ENCODE measurements at places on chromosomes 2 and 18.

GRCh38 chr2:239898292-239898925 lies 126.7 kb downstream of the NDUFA10 start:
- no peak for DNase-seq

GRCh38 chr2:97695744-97696143 lies 17.6 kb upstream of the ZAP70 start:
- DNase-seq = no peak

DNA sequence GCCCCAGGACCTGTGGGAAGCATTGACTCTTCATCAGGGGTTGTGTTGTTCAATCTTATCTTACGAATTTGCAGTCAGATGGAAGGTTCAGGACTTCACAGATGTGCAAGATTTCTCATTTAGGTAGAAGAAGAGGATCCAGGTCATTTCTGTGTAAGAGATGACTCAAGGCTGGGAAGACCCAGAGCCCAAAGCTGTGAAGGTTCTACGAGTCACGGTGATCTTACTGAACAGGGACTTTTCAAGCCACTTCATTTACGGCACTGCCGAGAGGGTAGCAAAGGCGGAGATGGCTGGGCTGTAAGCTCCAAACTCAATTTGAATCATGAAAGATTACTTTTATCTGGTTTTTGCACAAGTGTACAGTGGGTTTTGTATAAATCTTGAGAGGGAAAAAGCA lies 228.0 kb upstream of the MEX3C start:
- DNase-seq = no peak

GRCh38 chr2:10834068-10834655 lies 21.6 kb upstream of the PDIA6 start:
- peak; percentile 51 for DNase-seq

DNA sequence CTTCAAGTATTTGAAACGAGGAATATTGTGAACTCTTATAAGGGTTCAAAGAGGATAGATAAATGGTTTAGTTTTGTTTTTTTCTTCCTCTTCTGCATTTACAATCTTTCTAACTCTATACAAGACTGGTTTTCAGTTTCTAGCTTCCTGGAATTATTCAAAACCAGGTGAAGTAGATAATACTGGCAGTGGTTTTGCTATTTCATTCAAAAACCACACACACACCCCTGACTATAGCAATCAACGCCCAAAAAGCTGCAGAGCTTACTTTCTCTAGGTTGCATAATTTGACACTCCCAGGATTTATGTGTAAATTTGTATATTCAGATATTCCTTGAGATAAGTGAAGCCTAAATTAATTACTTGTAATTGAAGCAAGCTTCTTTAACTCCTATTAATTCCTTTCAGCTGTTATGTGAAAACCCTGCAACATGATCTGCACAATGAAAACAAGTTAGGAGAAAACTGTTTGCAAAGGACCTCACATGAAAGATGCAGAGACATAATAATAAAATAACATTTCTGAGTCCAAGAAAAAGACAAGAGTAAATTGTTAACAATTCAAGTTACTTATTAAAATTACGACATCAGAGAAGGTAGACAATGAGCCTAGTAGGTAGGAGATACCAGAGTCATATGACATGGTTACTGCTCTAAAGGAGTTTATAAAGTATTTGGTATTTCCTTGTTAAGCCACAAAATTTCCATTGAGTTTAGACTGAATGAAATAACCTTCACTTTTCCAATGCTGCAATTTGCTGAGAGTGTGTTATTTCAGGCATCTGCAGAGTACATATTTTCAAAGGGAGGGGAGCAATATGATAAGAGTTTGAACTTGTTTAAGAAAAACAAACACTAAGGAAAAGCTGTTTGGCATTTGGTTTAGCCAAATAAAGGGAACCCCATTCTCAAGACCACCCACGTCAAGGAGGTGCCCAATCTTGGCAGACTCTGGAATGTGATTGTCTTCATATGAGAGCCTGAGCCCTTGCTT lies 1.6 kb upstream of the NFE2L2 start:
- DNase-seq = peak; percentile 48

DNA sequence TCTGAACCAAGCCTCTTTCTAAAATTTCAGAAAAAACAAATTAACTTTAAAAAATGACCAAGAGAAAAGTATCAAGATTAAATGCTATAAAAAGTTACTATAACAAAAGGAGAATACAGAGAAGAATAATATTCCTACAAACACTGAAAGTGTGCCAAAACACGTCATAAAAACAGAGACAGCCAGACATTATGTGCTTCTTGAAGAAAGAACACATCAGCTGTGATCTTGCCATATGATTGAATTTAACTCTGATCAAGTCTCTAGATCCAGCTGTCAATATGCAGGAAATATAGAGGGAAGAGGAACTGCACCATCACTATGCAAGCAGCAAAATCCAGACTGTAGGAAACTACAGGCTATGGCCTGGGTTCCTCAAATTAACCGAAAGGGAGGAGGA lies 33.7 kb upstream of the COL5A2 start:
- DNase-seq = no peak

DNA sequence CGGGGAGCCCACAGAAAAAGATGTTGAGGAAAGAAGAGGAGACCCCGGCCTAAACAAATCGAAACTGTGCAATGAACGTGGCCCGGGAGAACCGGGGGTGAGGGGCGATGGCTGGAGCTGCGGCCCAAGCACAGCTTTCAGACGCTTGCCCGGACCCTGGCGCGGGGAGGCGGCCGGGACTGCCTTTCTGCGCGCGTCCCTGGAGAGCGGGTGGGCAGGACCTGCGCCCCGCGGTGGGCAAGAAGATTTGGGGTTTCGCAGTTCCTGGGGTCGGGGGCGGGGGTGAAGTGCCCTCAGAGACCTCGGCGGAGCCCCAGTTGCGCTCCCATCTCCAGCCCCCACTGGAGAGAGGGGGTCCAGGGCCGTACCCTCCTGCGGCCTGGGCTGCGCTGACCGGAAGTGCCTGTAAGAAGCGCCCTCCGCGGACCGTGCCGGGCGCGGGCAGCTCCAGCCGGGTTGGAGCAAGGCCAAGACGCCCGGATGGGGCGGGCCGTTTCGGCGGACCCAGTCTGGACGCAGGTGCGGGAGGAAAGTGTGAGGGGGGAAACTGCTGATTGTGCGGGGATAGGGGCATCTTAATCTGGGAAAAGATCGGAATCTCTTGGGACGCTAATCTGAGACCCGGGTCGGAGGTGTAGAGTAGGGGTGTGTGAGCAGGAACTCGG lies 11.6 kb downstream of the EN1 start:
- DNase-seq = no peak

DNA sequence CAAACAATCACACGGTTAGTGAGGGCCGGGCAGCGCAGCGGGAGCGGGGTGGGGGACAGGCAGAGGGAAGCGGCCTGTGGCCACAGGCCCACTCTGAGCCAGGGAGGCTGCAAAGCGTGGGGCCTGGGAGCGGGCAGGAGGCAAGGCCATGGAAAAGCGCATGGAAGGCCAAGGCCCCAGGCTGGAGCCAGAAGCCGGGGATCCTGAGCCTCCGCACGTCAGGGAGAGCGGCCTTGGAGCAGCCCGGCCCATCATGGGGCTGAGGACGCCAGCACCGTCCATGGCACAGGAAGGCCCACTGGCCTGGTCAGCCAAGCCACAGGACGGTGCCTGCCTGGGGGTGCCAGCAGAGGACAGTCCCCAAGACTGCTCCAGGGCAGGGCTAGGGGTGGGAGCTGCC lies 43.1 kb downstream of the AQP12A start:
- no peak for DNase-seq

DNA sequence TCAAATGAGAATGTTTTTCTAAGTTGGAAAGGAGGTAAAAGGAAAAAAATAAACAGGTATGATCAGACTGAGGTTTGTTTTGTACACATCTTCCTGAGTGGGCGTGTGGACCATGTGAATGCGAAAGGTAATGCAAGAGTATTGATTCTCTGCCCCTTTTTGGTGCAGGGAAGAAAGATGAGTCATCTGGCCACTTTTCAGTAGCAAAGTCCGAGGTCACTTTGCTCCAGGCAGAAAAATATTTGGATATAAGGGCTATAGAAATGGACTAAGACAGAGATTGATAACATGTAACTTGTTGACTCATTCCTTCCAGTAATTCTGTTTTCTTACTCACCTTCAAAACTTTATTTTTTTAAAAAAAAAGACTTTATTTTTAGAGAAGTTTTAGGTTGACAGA lies 130.5 kb downstream of the DSEL start:
- no peak for DNase-seq

- DNase-seq = peak; percentile 58
Observed at GRCh38 chr2:28364610-28365009, 28.0 kb upstream of the FOSL2 start.

GRCh38 chr2:65380255-65380654 lies 52.1 kb downstream of the SPRED2 start:
- DNase-seq = no peak

GRCh38 chr18:79964330-79965118 lies at the start of gene HSBP1L1:
Gene HSBP1L1, plus strand, starts transcription at chr18:79964643. Its CDS starts 93 bp downstream, at chr18:79964736.
- DNase-seq = peak; percentile 60

DNA sequence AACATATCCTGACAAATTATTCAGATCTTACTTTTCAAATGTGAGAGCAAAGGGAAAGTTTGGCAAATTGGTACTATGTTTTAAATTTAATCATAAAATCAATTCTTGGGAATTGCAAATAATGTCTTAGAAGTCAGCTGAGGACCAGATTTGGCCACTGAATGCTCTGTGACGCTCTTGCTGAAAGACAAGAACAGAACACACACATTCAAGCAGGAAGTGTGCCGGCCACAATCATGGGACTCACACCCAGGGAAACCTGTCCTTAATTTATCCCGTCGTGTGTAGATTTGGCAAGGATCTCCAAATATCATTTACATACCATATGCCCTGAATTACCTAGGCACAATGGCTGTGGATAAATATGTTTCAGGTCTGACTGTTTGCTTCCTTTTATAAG lies 253.1 kb downstream of the TCF4 start:
- DNase-seq = peak; percentile 45

Measured in suppressor macrophage (primary cell).